ENCODE measurements at places on chromosomes 1 and 21. TPM values are rescaled to one million over a fixed set of nuclear protein-coding genes. Genes with fewer than 3 reads are reported as not detected.

- no peak for DNase-seq
These were observed at the start of gene NCMAP for GRCh38 chr1:24555591-24556413. Gene NCMAP (plus strand): TSS chr1:24556087. CDS start chr1:24595431, 39,344 bp downstream.

GRCh38 chr1:116457946-116458604 is 85.0 kb downstream of the ATP1A1 start:
- no peak for DNase-seq

DNA sequence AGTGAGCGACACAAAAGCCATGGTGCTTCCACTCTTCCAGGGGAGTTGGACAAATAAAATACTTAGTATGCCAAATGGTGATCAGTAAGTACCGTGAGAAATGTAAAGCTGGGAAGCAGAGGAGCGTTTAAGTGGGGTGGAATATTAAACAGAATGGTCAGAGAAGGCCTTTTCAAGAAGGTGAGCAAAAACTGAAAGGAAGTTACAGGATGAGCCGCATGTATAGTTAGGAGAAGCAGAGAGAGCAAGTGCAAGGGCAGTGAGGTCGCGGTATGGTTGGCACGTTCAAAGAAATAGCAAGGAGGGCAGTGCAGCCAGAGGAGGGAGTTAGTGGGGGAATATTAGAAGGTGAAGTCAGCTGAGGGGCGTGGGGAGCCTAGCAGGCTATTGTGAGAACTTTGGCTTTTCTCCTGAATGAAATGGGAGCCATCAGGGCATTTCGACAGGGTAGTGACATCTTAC is 748 bp upstream of the ATP6V0B start:
- no peak for DNase-seq

GRCh38 chr1:92502247-92502646 is 15.5 kb upstream of the GFI1 start:
- no peak for DNase-seq

DNA sequence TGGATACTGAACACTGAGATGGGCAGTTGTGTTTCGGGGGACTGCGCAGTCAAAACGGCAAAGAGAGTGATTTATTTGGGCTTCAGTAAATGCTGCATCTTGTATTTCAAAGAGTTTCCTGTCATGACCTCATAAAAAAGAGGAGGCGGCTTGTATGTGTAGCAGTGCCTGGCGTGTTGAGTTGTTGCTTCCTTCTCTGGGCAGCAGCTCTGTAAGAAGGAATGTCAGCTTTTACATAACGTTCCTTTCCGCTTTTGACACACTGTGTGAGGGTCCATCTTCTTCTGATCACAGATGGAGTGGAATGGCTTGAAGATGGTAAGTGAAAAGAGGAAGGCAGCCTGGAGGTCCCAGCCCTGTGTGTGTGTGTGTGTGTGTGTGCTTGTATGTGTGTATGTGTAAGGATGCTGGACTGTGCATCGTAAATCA is 941 bp downstream of the ELAVL4 start:
- DNase-seq: no peak

GRCh38 chr1:30166174-30166573 is 557.2 kb downstream of the MATN1 start:
- DNase-seq: no peak

DNA sequence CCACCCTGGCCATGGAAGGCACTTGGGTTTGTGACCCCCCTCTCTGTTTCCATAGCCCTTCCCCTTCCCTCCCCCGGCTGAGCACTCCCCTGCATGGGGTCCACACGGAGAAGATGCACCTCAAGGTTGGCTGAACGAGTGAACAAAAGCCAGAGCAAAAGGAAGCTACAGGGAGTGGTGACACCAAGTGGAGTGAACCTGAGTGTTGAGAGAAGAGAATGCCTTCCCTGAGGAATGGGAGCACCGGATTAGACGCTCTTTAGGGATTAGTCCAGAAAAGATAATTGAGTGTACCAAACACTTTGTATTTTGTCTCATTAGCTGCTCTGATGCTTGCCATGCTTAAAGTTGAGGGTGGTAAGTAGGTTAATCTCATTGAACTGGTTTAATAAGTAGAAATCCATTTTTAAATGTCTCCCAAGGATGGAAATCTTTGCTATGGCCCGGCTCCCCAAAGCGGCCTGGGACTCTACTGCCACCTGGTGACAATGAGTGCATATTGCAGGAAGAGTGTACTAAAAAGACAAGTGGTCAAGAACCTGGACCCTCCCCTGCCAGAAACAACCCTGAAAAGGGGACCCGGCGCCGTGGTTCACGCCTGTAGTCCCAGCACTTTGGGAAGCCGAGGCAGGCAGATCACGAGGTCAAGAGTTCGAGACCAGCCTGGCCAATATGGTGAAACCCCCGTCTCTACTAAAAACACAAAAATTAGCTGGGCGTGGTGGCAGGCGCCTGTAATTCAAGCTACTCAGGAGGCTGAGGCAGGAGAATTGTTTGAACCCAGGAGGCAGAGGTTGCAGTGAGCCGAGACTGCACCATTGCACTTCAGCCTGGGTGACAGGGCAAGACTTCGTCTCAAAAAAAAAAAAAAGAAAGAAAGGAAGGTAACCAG is 150.6 kb upstream of the ZC3H12A start:
- DNase-seq: no peak

GRCh38 chr1:66476774-66477173 is 57.2 kb upstream of the SGIP1 start:
- no peak for DNase-seq

DNA sequence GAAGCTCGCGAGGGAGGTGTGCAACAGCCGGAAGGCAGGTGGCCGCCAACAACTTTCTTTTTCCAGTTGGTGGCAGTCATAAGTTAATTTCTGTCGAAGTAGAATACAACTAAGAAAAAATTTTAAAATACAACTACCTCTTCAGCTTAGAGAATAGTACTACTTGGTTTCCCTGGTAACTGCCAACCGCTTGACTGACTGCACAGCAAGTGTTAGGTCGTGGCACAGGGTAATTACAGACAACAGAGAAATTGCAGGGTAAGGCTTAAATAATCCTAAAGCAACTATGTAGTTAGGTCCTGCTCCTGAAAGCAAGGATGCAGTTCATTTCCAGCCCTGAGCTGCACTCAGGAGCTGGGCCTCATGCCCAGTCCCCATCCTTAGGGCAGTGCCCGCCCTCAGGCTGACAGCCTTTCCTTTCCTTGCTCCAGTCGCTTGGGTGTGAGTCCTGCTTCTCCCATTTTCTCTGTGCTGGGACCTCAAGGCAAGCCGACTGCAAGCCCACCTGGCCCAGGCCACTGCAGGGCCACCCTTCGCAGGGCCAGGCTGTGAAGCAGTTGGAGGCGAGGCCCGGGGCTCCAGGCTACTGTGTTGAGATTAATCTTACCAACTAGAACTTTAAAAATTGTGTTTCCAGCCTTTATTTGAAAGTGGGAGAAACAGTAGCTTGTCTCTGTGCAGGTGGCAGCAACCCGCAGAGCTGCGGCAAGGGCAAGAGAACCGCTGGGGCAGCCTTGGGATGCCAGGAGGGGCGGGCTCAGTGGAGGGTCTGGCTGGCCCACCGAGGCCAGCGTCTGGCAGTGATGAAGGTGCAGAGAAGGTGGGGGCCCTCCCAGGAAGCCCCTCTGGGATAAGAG is 148.3 kb downstream of the PCBP3 start:
- no peak for DNase-seq

Gene CHIA
- 3.5 TPM for total RNA-seq

Gene GLMN
- 7.7 TPM for total RNA-seq

Gene TNNI3K
- 1.4 TPM for total RNA-seq

Gene GSTM5
- total RNA-seq: 4.8 TPM
